ENCODE measurements at places on chromosomes 12 and 14. TPM values are rescaled to one million over a fixed set of nuclear protein-coding genes. Genes with fewer than 3 reads are reported as not detected.
A peak's percentile ranks its signal among the peaks of the same experiment; 100 is the strongest.

DNA sequence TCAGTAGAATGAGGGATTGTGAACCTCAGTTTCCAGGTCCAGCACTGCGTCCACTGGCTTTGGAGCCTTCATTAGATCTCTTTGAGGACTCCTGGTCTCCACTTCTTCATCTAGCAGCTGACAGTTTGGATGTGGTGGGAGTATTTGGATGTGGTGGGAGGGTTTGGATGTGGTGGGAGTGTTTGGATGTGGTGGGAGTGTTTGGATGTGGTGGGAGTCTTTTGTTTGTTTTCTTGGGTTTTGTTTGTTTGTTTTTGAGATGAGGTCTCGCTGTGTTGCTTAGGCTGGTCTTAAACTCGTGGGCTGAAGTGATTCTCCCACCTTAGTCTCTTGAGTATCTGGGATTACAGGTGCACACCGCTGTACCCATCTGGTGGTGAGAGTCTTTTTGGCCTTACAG lies 64.7 kb downstream of the IFT43 start:
- H3K4me3 ChIP-seq, result no peak overlapping the region
- no peaks in the 10 kb centered on the region for H3K4me1 ChIP-seq
- H3K27ac ChIP-seq, result no peak overlapping the region
- H3K36me3 ChIP-seq, result no peaks in the 10 kb centered on the region
- H3K27me3 ChIP-seq, result no peaks in the 10 kb centered on the region

- H3K4me1 ChIP-seq, result no peaks in the 10 kb centered on the region
- H3K27me3 ChIP-seq, result peaks cover 6% of the 10 kb centered on the region
- no peak within 1 kb of the TSS for H3K27ac ChIP-seq
- no peak for DNase-seq
- no peak within 1 kb of the TSS for H3K4me3 ChIP-seq
- no peaks in the 10 kb centered on the region for H3K36me3 ChIP-seq
Measured at GRCh38 chr12:55492078-55492477, at the start of gene OR6C68. Gene OR6C68 (plus strand): TSS chr12:55492378. CDS start chr12:55492378, 0 bp downstream.

DNA sequence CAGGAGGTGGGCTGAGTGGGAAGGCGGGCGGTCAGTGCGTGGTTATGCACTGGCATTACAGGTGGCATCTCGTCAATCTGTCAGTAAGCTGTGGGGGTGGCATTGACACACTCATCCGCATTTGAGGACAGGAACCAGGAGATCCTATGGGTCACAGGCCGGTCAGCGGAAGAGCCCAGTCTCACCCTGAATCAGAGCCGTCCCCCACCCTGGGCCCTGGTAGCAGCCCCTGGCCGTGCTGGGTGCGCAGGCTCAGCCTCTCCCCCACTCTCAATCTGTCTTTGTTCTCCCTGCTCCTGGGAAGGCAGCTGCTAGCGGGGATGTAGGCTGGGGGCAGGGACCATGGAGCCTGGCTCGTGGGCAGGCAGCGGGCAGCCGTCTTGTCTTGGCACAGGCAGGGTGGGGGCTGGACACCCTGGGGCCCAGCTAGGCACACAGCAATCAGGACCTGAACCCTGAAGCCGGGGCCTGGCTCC lies 5.1 kb downstream of the INF2 start:
- DNase-seq, result no peak
- no peaks in the 10 kb centered on the region for H3K27me3 ChIP-seq
- peak overlapping the region; percentile 24 for H3K4me3 ChIP-seq
- no peaks in the 10 kb centered on the region for H3K36me3 ChIP-seq
- H3K27ac ChIP-seq, result peak overlapping the region; percentile 96

GRCh38 chr12:62655666-62656151 lies 189.1 kb downstream of the MON2 start:
- DNase-seq, result no peak
- H3K36me3 ChIP-seq, result no peaks in the 10 kb centered on the region
- peaks cover 14% of the 10 kb centered on the region for H3K27me3 ChIP-seq

DNA sequence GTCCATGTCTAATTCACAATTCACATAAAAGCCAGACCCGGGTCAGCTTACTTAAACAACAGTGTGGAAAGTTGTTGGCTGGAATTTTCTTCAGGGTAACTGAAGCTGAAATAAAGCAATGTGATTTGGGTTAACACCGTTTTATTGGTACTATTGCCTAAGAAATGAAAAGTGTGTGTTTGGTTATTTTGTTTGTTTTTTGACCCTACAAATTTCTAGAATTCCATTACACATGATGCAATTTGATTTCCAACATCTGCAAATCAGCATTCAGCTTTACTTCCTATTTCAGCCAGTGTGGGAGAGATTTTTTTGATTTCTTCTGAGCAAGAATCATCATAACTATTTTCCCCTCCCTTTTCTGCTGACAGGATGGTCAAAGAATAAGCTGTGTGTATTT lies 45.7 kb upstream of the CLMN start:
- no peaks in the 10 kb centered on the region for H3K4me1 ChIP-seq
- DNase-seq, result no peak
- H3K36me3 ChIP-seq, result no peaks in the 10 kb centered on the region

GRCh38 chr12:113204804-113205203 lies 16.5 kb upstream of the TPCN1 start:
- H3K4me3 ChIP-seq, result no peak overlapping the region
- no peaks in the 10 kb centered on the region for H3K36me3 ChIP-seq

DNA sequence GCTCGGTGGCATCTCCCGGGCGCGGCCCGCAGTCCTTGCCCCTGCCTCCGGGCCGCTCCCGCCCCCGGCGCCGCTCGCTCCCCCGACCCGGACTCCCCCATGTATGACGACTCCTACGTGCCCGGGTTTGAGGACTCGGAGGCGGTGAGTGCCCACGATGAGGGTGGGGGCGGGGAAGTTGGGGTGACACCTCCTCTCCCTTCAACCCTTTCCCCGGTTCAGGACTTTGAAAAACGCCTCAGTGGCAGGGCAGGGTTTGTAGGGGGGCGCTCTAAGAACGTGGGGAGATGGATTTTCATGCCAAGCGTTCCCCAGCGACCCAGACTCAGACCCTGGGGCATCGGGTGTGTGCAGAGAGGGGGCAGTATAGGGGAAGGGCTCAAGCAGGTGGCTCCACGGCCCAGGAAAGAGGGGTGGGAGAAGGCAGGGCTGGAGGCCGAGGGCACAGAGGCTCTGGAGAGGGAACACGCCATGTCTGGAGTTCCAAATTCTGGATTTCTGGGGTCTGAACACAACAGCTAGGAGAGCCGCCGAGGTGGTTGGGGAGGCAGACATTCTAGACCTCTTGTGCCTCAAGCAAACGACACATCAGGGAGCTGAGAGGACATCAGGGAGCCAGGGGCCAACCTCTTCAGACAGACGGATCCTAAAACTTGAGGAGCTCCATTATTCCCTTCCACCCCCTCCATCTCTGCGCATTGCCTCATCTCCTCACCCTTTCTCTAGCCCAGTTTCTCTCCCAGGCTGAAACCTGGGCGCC lies 715 bp downstream of the CACNB3 start:
- no peaks in the 10 kb centered on the region for H3K36me3 ChIP-seq
- peaks cover 15% of the 10 kb centered on the region for H3K4me1 ChIP-seq
- H3K27ac ChIP-seq, result peak overlapping the region; percentile 28
- peak; percentile 33 for DNase-seq
- peaks cover 12% of the 10 kb centered on the region for H3K27me3 ChIP-seq

DNA sequence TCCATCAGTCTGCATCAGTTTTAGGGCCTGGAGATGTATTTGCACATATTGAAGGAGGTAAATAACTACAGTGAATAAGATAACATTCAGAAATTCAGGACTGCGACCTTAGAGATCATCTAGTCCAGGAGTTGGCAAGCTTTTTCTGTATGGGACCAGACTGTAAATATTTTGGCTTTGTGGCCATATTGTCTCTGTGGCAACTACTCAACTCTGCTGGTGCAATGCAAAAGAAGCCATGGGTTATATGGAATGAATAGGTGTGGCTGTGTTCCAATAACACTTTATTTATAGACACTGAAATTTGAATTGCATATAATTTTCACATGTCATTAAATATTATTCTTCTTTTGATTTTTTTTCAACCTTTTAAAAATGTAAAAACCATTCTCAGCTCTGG lies 156.6 kb downstream of the METTL25 start:
- DNase-seq, result no peak
- H3K27me3 ChIP-seq, result peaks cover 3% of the 10 kb centered on the region
- H3K27ac ChIP-seq, result no peak overlapping the region
- no peak overlapping the region for H3K4me3 ChIP-seq

GRCh38 chr12:30805959-30806358 lies 51.2 kb upstream of the CAPRIN2 start:
- no peak overlapping the region for H3K4me3 ChIP-seq
- H3K27me3 ChIP-seq, result peaks cover 21% of the 10 kb centered on the region
- H3K4me1 ChIP-seq, result no peaks in the 10 kb centered on the region
- no peaks in the 10 kb centered on the region for H3K36me3 ChIP-seq

DNA sequence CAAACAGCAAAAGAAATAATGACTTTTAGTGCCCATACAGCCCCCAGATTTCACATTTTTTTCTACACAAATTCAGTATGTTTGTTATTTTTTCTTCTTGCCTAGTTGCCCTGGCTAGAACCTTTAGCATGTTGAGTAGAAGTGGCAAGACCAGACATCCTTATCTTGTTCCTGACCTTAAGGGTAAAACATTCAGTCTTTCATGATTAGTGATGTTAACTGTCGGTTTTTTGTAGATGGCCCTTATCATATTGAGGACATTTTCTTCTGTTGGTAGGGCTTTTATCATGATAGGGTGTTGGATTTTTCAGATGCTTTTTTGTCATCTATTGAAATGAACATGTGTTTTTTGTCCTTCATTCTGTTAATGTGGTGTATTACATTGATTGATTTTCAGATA lies 17.1 kb downstream of the IRAK3 start:
- H3K27ac ChIP-seq, result no peak overlapping the region
- no peaks in the 10 kb centered on the region for H3K36me3 ChIP-seq
- H3K4me1 ChIP-seq, result no peaks in the 10 kb centered on the region
- no peak overlapping the region for H3K4me3 ChIP-seq
- peaks cover 7% of the 10 kb centered on the region for H3K27me3 ChIP-seq
- no peak for DNase-seq

- H3K27ac ChIP-seq, result no peak overlapping the region
- no peaks in the 10 kb centered on the region for H3K36me3 ChIP-seq
- peak overlapping the region; percentile 56 for H3K4me3 ChIP-seq
- peak; percentile 88 for DNase-seq
- H3K4me1 ChIP-seq, result peaks cover 17% of the 10 kb centered on the region
- H3K27me3 ChIP-seq, result no peaks in the 10 kb centered on the region
Measured at GRCh38 chr12:121466794-121467637, 67.1 kb downstream of the RNF34 start.

DNA sequence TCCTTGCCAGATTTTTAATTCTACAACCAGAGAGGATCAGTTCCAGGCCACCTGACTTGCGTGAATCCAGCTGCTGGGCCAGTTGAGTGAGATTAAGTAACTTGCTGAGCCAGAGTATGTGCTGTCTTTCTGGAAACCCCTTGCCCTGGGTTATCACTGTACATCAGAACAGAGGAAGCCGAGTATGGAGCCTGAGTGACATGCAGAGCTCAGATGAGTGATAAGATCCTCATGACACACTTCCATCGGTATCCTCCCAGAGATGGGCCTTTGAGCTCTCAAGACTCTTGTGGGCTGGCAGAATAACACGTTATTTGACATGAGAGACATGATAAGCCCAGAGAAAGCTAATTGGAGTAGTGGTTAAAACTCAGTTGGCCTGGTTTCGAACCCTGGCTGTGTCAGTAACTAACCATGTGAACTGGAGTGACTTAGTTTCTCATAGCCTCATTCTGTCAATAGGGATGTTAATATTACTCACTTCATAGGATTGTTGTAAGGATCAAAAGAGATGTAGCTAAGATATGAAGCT lies 388.1 kb downstream of the ZFP36L1 start:
- no peak overlapping the region for H3K4me3 ChIP-seq
- H3K4me1 ChIP-seq, result peaks cover 55% of the 10 kb centered on the region
- peak overlapping the region; percentile 81 for H3K27ac ChIP-seq
- no peaks in the 10 kb centered on the region for H3K27me3 ChIP-seq
- DNase-seq, result no peak
- H3K36me3 ChIP-seq, result no peaks in the 10 kb centered on the region

DNA sequence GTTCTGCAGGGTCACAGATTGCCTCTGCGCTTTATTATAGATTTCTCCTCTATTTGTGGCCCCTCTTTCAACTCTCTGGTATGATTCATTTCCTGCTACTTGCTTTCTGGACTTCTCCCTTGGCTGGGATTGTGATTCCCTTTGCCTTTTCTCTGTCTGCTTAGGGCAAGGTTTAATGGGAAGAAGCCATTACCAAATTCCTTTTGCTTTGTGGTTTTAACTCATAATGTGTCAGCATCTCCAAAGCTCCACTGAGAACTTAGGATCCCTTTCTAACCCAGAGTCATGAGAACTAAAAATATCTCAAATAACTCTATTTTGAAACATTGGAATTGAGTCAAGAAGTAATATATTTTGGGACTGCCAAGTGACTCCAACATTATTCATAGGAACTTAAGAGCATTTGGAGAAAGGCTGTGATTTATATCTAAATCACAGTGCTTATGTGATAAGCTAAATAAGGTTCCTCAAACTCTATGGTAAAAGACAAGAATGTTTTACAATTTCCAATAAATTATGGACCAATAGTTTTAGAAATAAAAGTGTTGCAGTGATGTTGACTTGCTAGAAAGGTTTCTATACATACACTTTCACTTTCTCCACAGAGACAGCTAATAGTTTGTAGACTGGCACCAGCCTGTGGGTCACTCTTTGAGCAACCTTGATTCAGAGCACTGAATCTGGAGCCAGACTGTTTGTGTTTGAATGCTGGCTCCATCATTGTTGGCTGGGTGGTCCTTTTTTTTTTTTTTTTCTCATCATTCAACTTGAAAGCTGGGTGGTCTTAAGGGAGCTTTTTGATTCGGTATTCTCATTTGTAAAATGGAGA lies 93.9 kb downstream of the DACT1 start:
- H3K27ac ChIP-seq, result no peak overlapping the region
- H3K4me1 ChIP-seq, result no peaks in the 10 kb centered on the region
- no peak overlapping the region for H3K4me3 ChIP-seq
- no peaks in the 10 kb centered on the region for H3K36me3 ChIP-seq

DNA sequence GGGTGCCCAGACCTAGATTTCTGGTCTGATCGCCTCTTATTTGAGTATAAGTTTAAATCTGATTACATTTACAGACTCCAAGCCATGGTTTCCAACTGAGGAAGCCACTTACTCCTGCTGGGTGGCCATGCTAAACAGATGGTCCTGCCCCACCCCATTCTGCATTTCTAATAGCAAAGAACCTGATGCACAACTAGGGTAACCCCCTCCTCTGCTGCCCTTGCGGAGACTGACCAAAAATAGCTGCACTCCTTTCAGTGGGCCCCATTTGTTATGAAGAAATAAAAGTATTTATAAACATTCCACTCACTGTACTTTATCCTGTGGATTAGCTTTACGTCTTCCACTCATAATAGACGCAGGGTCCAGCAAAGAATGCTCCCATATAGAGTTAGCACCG lies 6.8 kb downstream of the GIT2 start:
- no peak overlapping the region for H3K4me3 ChIP-seq
- peaks cover 12% of the 10 kb centered on the region for H3K4me1 ChIP-seq
- H3K27me3 ChIP-seq, result no peaks in the 10 kb centered on the region
- no peak for DNase-seq

DNA sequence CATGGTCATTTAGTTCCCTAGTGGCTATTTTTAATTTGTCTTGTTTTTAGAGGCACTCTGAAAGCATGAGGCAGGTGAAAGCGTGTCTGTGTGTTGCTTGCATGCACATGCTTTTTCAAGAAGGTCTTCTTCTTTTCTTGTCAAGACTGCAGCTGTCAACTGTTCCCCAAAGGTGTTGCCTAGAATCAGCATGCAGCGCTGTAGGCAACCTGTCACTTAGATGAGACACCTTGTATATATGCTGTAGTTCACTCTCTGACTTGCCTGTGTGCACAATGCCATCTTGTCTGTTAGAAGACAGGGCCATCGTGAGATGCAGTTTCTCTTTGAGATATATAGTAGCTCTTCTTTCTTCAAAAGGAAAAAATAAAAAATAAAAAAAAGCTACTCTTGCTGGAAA lies 885.7 kb downstream of the DIO2 start:
- no peak for DNase-seq
- H3K27ac ChIP-seq, result no peak overlapping the region
- H3K4me3 ChIP-seq, result no peak overlapping the region

TMEM119 gene
- polyA plus RNA-seq, result 0.21 TPM

EXD2 gene
- 5.8 TPM for polyA plus RNA-seq

MORN3 gene
- 4.8 TPM for polyA plus RNA-seq
